ENCODE measurements at places on chromosomes 3 and 15.

- DNase-seq = no peak
Measured at GRCh38 chr3:106025151-106025722, 156.4 kb upstream of the CBLB start.

DNA sequence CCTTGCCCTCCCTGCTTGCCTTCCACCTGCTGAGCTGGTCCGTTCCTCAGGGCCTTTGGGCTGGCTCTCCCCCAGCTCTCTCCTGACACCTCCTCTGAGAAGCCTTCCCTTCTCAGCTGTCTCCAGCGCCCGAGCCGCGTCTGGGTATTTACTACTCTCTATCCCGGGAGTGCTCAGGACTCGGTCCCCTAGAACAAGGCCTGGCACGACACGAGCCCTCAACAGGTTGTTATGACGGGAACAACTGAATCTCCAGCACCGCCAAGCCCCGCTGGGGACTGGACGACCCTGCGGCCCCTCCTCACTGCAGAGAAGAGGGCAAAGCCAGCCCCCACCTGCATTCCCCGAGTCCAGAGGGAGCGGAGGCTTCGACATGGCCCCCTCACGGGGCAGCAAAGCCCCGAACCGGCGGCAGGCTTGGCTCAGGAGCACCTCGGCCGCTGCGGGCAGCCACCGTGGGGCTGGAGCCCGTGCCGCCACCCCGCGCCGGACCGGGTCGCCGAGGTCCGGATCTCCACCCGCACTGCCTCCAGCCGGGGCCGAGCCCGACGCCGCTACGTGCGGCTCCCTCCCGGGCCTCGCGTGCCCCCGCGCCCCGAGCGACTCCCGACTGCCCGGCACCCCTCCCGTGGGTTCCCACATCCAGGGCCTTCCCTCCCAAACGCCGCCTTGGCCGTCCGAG, 792 bp downstream of the TPRA1 start:
- DNase-seq = no peak

GRCh38 chr15:78391781-78392180, 46.2 kb upstream of the IREB2 start:
- DNase-seq = no peak

DNA sequence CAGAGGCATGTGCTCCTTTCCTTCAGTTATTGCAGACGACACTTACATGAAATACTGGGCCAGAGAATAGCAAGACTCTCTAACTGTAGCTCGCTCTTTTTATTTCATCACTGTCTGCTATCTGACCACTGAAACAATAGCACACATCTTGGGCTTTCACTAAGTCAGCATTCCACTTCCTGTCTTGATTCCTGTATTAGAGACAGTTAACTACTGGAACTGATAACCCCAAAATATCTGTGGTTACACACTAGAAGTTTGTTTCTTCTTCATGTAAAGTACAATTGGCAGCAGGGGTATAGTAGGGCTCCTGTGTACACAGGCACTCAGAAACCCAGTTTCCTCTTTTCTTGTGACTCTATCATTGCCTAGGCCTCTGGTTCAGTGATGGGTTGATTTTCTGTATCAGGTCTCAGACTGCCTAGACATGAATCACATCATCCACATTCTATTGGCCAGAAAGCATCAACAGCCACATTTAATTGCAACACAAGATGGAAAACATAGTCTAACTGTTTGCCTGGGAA, 230.2 kb upstream of the CD96 start:
- no peak for DNase-seq

DNA sequence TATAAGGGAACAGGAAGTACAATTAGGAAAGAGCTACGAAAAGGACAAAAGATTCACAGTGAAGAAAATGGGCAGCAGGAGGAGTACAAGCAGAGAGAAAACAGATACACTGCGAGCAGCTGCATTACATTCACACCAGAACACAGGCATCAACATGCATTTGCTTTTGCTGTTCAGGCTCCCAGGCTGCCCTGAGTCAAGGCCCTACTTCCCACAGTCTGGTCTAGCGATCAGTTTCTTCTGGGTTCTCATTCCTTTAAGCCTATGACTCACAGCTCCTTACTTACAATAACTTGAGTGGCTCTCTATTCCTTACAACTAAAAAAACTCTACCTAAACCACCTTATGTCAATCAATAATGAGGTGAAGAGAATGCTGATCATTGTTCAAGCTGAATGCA, 24.5 kb upstream of the ZNF445 start:
- DNase-seq = no peak

DNA sequence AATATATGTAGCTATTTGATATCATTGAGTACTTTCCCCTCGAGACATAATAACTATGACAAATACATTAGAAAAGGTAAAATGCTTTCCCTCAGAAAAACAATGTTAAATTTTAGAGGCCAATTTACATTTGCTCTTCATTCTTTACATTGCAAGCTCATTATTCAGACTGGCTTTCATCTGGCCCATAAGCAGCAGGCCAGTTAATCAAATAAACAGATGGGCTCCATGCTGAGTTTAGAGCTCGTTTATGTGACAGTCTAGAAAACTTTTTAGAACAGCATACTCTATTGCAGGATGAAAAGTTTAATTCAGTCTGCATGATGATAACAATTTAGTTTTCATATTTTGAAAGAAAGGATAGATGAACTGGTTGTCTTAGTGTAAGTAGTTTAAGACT, 150.6 kb downstream of the DUT start:
- DNase-seq = no peak

Data from GM20000 (cell line).